ENCODE measurements at places on chromosomes 4 and X.
A peak's percentile ranks its signal among the peaks of the same experiment; 100 is the strongest.

- DNase-seq = peak; percentile 66
Measured at GRCh38 chrX:39309721-39310152, 508.5 kb downstream of the MID1IP1 start.

DNA sequence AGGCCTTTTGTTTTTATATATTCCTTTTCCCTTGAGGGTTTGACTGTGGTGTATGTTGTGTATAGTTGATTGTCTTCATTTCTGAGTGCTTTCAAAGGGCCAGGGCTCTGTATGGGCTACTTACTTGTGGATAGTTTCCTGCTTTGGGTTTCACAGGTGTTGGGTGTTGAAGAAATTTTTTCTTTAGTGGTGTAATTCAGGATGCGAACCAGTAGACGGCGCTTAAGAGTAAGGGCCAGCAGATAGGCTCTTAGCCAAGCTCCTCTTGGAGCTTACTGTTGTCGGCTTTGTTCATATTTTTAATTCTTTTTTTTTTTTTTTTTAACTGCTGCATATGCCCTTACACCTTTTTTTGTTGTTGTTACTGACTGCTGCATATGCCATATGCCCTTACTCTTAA lies 276.3 kb upstream of the GALNT7 start:
- DNase-seq = no peak

DNA sequence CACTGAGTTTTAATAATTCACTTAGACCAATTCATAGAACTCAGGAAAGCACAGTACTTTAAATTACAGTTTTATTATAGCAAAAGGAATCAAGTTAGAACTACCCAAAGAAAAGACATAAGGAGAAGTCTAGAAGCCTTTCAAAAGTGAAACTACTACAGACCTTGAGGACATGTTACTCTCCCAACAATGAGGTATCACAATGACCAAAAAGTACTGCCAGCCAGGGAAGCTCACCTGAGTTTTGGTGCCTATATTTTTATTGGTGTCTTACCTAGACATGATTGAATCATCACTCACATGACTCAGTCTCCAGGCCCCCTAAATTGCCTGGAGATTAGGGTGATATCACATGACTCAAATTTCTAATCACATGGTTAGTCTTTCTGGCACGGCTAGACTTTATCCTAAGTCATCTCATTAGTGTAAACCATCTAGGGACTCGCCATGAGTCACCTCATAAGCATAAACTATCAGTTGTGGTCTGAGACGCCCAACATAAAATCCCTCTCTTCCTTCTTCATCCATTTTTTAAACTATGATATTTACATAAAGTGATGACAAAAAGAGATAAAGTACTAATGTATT lies 372.3 kb downstream of the TMA16 start:
- DNase-seq = no peak

- no peak for DNase-seq
Measured at GRCh38 chr4:26804925-26805324, 55.7 kb upstream of the STIM2 start.

DNA sequence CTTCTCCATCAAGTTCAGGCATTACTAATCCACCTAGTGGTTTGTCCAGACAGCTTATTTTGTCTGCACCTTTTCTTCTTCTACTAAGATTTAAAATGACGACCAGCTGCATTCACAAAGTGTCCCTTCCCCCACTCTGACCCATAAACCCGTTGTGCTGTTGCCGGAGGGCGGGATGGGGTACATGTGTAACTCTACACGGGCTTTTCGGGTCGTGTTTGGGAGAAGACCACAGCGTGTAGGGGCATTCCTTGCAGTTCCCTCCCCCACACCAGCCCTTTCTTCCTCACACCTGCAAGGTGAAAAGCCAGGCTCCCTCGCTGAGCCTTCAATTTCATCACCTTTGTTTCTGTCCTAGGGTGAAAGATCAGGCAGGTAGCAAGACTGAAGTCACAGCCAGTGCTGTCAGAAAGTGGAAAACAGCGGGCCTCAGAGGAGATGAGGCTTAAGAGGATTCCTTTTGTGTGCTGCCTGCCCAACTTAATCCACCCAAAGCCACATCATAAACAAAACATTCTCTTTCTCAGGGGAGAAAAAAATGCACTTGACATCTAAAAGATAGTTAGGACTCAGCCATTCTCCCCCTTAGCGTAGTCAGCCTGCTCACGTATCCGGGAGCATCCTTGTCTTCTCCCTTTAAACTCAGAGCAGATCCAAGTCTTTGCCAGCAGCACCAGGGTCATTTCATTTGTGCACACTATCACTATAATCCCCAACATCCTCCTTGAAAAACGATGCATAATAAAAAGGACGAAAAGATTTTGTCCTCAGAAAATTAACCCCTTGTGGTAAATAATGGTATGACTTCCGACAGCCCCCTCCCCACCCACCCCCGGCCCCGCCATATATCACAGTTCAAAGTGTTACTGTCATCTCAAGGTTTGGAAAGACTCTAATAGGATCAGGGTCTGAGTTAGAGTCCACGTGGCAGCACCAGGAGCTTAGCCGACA lies 599.0 kb downstream of the RAB28 start:
- DNase-seq = no peak

DNA sequence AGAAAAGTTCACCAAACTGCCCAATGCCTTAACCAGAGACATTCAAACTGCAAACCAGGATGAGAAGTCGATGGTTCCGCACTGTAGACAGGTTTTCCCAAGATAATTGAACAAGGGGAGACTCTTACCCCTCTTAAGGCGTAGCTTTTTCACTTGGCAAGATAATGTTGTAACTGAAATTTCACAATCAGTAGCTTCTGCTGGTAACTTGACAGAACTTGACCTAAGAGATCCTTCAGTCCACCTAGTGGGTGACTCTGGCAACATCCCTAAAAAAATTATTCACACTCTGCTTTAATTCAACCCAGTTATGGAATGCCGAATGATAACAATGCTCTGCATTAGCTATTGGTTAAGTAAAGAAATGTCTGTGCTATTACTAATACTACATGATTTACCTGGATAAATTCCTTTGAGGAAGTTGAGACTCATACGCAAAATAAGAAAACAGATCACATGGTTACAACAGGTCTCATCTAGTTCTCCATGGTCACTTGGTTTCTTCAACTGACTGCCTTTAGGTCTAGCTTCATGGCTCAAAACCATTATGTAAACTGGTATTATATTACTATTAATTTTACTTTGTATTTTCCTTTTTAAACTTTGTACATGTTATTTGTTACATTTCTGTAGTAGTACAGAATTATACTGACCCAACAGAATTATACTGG lies 9.1 kb downstream of the ELF2 start:
- DNase-seq = no peak

GRCh38 chr4:15976456-15977447 lies 13.8 kb upstream of the FGFBP2 start:
- no peak for DNase-seq

GRCh38 chr4:82528868-82529267 lies 32.9 kb downstream of the TMEM150C start:
- DNase-seq = no peak

DNA sequence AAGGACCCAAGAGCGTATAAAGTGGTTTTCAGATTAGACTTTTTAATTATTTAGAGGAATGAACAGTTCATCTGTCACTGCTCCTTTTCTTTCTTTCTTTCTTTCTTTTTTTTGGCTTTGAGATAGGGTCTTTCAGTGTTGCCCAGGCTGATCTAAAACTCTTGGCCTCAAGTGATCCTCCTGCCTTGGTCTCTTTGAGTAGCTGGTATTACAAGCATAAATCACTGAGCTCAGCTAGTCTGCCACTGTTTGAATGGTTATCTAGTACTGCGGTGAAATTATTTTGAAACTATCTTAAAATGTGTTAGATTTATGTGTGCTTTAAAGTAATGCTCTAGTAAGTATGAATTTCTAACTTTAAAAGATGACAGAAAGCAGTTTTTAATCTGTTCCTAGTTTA lies 6.5 kb upstream of the FRYL start:
- DNase-seq = no peak
